ENCODE measurements at places on chromosomes 16 and 17.

DNA sequence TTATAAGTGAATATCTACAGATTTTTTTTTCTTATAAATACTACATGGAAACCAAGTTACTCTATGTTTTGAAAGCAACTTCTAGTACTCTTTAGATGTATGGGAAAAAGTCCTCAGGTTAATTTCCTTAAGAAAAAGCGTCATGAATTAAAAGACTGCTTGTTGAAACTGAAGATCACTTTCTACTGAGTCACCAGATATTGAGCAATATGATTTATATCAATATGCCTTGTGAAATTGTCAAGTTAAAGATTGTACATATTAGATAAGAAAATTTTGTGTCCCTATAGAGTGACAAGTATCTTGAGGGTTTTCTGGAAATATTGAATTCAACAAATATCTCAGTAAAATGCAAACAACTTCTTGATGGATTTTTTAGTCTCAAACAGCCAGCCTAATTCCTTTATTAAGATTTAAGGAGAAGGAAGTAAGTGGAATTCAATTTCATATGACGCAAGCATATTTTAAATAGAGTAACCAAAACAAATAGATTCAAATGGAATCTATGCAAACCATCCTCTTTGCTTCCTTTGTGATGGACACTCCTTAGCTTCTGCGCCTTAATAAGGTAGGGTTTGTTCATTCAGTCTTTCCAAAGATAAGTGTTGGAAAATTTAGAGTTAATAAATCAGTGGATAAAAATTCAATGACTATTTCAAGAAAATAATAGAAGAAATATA lies 16.6 kb downstream of the KRT12 start:
- no peak for DNase-seq

- peak; percentile 98 for DNase-seq
These were observed 22.2 kb downstream of the TEX2 start for GRCh38 chr17:64240741-64241347.

- no peak for DNase-seq
These were observed 32.1 kb upstream of the RPH3AL start for GRCh38 chr17:384622-385177.

DNA sequence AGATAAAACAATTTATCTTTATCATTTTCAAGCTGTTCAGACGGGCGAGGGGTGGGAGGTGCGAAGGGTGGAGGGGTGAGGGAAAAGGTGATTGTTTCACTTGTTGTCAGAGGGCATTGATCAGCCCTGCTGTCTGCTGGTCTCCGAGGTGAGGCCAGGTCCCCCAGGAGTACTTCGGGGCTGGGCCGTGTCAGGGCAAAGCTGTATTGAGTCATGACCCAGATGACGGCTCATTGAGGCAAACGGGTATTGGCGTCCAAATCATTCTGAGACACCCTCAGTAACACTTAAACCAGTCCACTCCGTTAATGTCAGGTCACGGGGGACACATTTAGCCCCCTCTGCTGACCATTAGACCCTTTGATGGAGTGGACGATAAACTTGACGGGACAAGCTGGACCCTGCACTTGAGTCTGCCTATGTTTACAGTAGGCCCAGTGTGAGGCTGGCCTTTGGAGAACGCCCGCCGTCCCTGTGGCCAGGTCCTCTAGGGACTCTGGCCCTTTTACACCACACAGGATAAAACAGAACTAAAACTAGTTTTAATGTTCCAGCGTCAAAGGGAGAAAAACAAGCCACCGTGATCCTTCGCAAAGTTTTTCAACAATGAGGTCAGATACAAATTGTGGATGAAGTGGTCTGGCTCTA lies 502.2 kb upstream of the ZFHX3 start:
- no peak for DNase-seq

DNA sequence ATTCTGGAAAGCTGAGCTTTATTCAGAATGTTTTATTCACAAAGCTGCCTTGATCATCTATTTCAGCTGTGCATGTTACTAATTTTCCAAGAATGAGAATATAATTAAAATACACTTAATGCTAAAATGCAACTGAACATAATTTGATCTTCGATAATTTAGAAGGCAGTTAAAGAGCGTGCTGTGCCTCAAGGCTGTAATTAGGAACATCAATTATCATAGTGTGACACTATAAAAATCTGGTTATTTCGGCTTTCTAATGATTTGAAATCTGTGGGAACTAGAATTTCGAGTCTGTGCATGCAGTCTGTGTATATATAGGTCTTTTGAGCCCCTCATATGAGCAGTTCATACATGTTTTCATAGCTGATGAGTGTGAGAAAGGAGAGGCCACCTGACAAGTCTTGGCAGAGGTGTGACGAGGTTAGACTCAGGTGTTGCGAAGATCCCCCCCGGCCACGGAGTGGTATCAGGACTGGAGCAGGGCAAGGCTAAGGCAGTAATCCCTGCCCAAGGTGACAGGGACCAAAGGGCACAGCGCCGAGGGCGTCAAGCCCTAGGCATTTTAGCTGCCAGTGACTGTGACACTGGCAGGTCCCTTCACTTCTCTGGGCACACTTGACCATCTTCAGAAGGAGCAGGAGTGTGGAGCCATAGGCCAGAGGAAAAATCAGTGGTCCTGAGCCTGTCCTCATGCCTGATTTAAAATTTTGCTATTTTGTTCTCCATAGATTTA lies 328.5 kb downstream of the SNX29 start:
- no peak for DNase-seq

DNA sequence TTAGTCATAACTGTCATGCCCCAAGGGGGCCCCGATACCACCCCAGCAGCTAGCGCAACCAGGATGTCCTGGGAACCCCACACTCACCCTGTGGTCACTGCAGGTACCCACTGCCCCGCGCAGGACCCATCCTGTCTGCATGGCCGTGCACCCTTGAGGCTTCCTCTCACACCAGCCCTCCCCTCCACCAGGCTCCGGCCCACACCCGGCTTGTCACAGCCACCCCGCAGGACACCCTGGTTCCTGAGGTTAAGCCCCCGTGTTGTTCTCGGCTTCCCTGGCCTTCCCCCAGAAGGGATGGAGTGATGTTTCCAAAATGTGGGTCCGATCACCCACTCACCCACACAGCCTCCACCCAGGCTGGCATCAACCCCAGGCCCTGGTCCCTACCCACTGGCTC lies 7.5 kb downstream of the DNASE1L2 start:
- DNase-seq = no peak

- no peak for DNase-seq
These were observed 8.4 kb upstream of the CRYBA1 start for GRCh38 chr17:29238133-29238850.

- no peak for DNase-seq
These were observed 202.3 kb upstream of the RPL38 start for GRCh38 chr17:74001145-74001544.
